ENCODE measurements at places on chromosomes 16 and 17.

DNA sequence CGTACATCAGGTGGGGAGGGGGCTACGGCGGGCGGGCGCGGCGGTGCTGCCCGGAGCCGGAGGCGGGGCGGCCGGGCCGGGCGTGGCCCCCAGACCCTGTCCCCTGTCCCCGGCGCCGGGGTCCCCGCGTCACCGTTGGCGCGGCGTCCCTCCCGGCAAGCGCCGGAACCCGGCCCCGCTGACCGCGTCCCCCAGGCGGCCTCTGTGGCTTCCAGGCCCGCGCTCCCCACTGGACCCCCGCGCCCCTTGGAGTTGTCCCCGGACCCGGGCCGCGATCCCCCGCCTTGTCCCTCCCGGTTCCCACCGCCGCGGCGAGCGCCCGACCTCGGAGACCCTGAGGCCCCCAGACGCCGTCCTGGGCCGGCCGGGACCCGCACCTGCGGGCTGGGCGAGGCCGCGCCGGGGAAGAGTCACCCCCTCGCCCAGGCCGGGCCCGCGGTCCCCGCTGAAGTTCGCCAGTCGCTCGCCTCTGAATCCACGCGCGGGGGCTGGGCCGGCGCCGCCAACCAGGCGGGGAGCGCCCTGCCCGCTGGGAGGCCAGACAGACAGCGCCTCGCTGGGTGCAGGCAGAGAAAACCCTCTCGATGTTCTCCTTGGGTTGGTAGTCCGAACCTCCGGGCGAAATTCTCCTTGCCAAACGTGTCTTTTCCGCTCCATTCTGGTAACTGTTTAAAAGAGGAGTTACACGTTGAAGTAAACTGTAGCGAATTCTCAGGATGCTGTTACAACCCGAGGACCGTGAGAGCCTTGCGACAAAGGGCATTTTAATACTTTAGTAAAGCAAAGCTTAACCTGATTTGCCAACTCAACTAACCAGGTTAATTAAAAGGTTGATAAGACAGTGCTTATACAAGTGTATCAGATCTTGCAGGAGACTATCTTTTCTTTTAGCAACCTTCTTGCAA, 761 bp downstream of the GAN start:
- DNase-seq, result peak; percentile 49

DNA sequence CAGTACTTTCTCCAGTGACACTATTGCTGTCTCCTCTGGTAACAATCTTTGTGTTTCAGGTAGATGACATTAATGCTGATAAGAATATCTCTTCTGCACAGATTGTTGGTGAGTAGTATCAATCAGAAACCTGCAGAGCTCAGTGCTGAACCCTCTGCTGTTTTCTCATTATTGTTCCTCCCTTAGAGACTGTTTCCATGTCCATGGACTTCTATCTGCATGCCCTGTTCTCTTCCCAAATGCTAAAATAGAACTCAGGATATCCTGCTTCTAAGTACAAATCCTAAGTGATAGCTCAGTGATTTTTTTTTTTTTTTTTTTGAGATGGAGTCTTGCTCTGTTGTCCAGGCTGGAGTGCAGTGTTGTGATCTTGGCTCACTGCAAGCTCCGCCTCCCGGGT, 29.4 kb downstream of the IST1 start:
- no peak for DNase-seq

DNA sequence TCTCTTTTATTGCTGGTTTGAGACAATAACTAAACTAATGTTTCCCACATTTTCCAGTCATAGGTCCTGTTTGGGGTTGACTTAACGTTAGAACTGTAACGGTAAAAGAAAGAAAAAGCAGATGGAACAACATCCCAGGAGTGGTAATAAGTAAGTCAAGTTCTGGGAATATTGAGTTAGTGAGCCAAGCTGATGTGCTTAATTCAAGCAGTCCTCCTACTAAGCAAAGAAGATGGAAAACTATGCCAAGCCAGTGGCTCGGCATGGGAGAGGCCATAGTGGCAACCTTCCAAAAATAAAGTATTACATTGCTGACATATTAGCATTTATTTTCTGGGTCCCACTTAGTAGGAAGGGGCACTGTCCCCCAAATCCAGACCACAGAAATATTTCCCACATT, 161.7 kb upstream of the CDH5 start:
- no peak for DNase-seq

DNA sequence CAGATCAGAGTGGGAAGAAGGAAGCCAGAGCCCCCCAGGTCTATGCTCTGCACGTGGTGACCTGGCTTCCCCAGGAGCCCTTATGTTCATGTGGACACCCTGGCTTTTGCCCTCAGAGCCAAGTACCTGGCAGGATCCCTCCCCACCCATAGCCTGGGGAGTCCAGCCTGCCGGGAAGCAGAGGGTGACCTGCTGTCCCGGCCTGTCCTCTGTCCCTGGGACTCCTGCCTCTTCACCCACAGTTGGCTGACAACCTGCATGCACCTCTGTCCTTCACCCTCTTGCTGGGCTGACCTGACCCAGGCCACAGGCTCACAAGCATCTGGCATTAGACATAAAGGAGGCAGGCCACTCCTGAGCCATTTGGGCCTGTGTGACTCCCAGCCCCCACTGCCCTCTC, 60.2 kb downstream of the SMPD3 start:
- no peak for DNase-seq

GRCh38 chr17:57166803-57167202, 81.8 kb downstream of the AKAP1 start:
- DNase-seq, result no peak

DNA sequence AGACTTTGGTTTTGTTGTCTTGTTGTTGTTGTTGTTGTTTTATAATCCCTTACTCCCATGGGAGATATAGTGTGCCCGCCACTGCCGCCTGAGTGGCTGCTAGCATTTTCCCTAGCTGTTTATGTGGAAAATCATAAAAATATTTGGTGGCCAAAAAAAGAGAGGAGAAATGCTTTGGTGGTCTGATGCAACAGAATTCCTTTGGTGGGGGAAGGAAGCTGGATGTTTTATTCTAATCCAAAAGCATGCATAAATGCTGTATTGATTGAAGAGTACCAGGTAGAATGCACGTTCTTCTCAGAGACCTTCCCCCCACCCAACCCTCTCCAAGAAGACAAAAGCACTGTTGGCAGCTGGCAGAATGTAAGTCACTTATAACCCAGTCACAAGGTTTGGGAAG, 93.2 kb downstream of the C17orf67 start:
- DNase-seq, result no peak

- DNase-seq, result no peak
Observed at GRCh38 chr16:984121-984694, 2.6 kb downstream of the SOX8 start.

GRCh38 chr16:84040823-84041820, 1.5 kb downstream of the SLC38A8 start:
- no peak for DNase-seq

DNA sequence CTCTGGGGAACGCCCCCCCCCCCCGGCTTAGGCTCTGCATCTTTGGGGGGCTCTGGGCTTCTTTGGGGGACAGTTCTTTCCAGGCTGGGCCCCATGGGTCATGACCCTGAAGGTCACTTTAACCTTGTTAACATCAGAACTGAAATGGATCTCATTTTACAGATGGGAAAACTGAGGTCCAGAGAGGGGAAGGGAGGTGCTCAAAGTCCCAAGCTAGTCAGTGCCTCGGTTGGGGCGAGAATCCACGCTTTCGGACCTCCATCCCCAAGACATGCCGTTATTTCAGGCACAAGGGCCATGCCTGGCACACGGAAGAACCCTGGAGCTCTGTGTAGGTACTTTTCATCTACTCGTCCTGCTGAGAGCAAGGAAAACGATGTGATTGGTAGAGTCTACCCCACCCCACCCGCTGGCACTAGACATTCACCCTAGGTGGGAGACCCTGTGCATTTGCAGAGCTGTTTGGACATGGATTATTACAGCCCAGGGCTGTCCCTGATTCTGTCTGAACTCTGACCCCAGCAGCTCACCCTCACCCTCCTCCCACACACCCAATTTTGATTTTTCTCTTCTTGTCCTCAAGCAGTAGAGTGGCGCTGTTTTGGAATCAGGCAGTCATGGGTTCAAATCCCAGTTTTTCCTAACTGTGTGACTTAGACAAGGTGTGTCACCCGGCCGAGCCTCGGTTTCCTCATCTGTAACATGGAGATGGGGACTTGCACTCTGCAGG, 155.1 kb upstream of the CDC42EP4 start:
- DNase-seq, result no peak

GRCh38 chr16:29148867-29149272, 164.0 kb downstream of the LAT start:
- no peak for DNase-seq

GRCh38 chr17:8420041-8420934, 15.4 kb upstream of the NDEL1 start:
- peak; percentile 90 for DNase-seq

- DNase-seq, result no peak
Observed at GRCh38 chr17:29570521-29570920, 2.0 kb downstream of the TP53I13 start.

GRCh38 chr17:63772801-63773271, 561 bp downstream of the CCDC47 start:
- DNase-seq, result peak; percentile 62

- no peak for DNase-seq
Observed at GRCh38 chr16:30786115-30786935, 680 bp downstream of the ZNF629 start.

- DNase-seq, result peak; percentile 70
Observed at GRCh38 chr16:14300705-14301168, 229.6 kb downstream of the MRTFB start.

- DNase-seq, result no peak
Observed at GRCh38 chr16:7456211-7456610, 123.6 kb downstream of the RBFOX1 start.

- DNase-seq, result no peak
Observed at GRCh38 chr17:19003543-19004420, 782 bp downstream of the FAM83G start.

DNA sequence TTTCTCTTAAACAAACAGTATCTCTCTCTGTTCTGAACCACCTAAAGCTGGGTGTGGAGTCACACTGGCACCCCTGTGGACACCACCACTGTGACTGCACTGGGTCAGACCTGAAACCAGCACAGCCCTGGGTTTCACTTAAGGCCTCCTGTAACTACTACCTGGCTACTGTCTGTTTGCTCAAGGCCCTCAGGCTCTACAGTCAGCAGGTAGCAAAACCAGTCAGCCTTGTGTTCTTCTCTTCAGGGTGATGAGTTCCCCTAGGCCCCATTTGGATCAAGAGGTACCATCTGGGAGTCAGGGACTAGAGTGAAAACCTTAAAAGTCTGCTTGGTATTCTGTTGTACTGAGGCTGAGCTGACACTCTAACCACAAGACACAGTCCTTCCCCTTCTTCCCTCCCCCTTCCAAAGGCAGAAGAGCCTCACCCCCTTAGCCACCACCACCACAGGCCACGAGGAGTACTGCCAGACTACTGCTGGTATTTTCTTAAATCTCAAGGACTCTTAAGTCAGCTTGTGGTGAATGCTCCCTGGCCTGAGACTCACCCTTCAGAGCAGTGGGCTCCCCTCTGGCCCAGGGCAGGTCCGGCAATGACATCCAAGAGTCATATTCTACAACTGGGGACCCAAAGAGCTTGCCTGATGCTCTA, 153.2 kb upstream of the MON1B start:
- DNase-seq, result no peak

- no peak for DNase-seq
Observed at GRCh38 chr16:89431630-89432029, 58.7 kb downstream of the ANKRD11 start.

DNA sequence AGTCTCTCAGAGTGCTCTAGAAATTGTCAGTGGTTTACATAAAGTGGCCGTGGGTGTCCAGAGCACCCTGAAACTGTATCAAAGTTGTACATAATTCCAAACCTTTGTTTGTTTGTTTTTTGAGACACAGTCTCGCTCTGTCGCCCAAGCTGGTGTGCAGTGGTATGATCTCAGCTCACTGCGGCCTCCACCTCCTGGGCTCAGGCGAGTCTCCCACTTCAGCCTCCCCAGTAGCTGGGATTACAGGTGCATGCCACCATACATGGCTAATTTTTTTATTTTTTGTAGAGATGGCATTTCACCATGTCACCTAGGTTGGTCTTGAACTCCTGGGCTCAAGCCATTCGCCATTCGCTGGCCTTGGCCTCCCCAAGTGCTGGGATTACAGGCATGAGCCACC, 24.3 kb upstream of the ADGRG1 start:
- DNase-seq, result no peak

DNA sequence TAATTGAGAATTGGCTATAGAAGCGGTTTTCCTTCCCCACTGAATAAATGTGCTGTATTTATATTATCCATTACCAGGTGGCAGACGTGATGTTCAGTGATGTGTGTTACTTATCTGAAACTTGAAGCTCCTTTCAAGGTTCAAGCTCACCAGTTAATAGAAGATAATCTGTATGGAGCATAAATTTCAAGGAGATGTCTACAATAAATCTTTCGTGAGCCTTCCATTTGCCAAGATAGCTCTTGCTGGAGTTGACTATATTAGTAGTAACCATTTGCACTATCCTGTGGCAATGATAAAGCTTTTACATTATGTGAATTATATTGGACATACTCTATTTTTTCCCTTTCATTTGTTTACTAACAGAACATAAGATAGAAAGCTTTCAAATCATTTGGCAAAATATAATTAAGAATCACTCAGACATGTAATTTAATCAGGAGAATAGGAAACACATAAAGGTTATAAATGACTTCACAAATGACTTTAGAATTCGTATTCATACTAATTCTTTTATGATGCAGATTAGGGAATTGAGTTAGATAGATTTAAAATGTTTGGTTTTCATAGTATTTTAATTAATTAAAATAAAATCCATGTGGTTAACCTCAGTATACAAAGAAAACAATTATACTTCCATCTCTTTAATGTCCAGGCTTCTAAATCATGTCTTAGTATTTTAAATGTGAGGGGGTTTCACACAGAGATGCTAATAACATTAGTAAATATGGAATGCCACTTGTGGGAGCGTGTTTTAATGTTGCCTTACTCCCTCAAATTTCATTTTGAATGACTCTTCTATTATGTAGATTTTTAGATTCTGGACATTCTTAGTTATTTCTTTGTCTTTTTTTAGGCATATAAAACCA, 664.4 kb upstream of the CDH8 start:
- no peak for DNase-seq

- peak; percentile 27 for DNase-seq
Observed at GRCh38 chr16:27547134-27547533, 2.6 kb downstream of the GTF3C1 start.

- no peak for DNase-seq
Observed at GRCh38 chr17:64003526-64004121, 5.5 kb downstream of the PRR29 start.

DNA sequence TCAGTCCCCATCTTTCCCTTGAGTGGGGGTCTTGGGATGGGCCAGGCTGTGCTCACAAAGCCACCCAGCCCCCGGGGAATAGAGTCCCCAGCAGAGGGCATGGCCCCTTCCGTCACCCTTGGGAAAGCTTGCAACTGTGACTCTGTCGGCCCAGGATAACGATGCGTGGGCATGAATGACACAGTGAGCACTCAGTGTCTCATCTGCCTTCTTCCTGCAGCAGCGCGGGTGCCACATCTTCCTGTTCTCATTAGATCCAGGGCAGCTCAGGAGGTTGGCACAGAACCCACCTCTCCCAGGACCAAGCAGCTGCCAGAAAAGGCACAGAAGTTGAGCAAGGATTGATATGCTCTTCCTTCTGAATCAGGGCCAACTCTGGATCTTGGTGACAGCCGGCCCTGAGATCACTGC, 84.7 kb downstream of the MRC2 start:
- no peak for DNase-seq

GRCh38 chr17:60646701-60647100, 30.9 kb upstream of the BCAS3 start:
- no peak for DNase-seq

GRCh38 chr17:32742681-32743538, 134.0 kb downstream of the MYO1D start:
- no peak for DNase-seq

- DNase-seq, result no peak
Observed at GRCh38 chr16:5977329-5977728, 879.7 kb upstream of the EEF2KMT start.

- no peak for DNase-seq
Observed at GRCh38 chr17:78524870-78525510, 52.2 kb downstream of the DNAH17 start.
